Panc1 (cell line): ENCODE measurements at places on chromosomes 5 and 9. TPM values are rescaled to one million over a fixed set of nuclear protein-coding genes. Genes with fewer than 3 reads are reported as not detected.

Gene FLT4
- 0.44 TPM for total RNA-seq

Gene FAM163B
- total RNA-seq, result not detected

Gene ALDOB
- total RNA-seq, result 0.67 TPM

Gene TMEM171
- 2.1 TPM for total RNA-seq

Gene ADAMTS19
- not detected for total RNA-seq

Gene CEL
- total RNA-seq, result 4.3 TPM

Gene KCNN2
- total RNA-seq, result not detected

Gene ANKRD31
- total RNA-seq, result not detected
